ENCODE measurements at places on chromosomes 13 and 19. TPM values are rescaled to one million over a fixed set of nuclear protein-coding genes. Genes with fewer than 3 reads are reported as not detected.

IZUMO2 gene
- not detected for total RNA-seq

ZGLP1 gene
- 1.3 TPM for total RNA-seq

TNNT1 gene
- total RNA-seq: not detected

ZNF135 gene
- 1.2 TPM for total RNA-seq

PTOV1 gene
- 88.0 TPM for total RNA-seq

GAPDHS gene
- total RNA-seq: not detected

Measured in glomerular endothelial cell (primary cell).